Stimulated activated CD8-positive, alpha-beta memory T cell treated with anti-CD3 and anti-CD28 coated beads, Interleukin-15, amount 100 ng/mL, for 48 hours (primary cell): ENCODE measurements at places on chromosomes 5 and 9.

DNA sequence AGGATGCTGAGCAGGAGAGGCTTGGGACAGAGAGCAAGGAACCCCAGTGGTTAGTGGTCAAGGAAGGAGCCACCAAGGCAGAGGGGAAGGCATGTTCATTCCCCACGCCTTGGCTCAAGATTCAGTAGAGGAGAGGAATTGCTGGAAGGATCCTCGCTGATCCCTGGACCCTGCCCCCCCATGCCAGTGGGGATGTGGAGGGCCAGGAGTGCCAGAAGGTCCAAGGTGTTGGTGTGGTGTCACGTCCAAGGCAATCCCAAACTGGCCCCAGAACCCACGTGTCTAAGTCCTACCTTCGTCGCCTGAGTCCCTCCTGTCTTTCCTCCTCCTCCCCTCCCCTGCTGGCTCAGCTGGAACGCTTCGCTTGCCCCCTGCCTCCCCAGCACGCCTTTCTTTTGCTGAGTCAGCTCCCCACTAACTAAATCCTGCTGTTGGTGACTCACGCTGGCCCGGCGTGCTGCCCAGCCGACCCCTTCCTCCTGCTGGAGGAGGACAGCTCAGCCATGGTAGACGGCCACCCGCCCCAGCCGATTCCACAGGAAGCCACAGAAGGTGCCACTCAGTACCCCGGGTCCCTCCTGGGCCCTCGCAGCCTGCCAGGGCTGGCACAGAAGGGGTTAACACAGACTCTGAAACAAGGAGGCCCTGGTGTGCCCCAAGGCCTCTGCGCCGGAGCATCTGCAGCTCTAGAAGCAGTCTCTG lies 37.6 kb upstream of the ORM1 start:
- no peak for DNase-seq

GRCh38 chr5:78797936-78798672 lies 149.5 kb upstream of the LHFPL2 start:
- DNase-seq = no peak

GRCh38 chr9:27537027-27537435 lies 7.4 kb upstream of the MOB3B start:
- DNase-seq = no peak

DNA sequence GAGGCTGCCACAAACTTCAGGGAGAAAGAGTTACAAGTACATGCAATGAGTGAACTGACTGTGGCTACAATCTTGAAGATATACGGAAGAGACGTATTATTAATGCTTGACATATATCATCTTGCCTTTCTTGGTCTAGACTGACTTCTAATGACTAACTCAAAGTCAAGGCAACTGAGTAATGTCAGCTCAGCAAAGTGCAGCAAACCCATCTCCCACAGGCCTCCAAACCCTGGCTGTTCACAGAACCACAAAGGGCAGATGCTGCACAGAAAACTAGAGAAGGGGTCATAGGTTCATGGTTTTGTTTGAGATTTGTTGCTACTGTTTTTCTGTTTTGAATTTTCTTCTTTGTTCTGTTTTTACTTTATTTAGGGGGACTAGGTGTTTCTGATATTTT lies 21.0 kb downstream of the IL7R start:
- no peak for DNase-seq

- no peak for DNase-seq
Measured at GRCh38 chr5:170257370-170257769, 24.6 kb downstream of the C5orf58 start.

DNA sequence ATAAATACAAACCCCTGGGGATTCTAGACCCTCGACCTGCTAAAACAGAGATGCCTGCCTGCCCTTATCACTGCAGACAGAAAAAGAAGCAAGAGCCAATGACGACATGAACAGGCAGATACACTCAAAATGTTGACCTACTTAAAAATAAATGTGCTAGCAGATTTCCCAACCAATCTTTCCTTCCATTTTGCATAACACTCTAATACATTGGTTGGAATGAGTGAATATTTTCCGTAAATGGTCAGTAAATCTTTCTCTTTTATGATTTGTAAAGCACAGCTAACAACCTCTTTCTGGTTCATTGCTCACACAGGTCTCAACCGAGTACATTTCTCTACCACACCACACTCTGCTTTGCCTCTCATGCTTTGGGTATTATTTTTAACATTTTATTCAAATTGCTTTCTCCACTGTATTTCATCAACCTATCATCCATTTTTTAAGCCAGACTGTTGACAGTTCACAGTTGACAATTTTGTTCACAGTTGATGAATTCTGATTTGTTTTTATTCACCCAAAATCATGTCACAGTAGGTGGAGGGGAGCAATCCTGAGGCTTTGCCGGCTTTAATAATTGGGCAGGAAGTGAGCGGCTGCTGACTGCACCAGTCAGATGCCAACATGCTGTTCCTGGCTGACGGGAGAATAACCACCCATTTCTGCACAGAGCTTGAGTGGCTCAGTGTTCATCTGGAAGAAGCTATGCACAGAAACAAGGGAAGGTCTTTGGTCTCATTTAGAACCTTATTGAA lies 426.6 kb downstream of the SPOCK1 start:
- no peak for DNase-seq

DNA sequence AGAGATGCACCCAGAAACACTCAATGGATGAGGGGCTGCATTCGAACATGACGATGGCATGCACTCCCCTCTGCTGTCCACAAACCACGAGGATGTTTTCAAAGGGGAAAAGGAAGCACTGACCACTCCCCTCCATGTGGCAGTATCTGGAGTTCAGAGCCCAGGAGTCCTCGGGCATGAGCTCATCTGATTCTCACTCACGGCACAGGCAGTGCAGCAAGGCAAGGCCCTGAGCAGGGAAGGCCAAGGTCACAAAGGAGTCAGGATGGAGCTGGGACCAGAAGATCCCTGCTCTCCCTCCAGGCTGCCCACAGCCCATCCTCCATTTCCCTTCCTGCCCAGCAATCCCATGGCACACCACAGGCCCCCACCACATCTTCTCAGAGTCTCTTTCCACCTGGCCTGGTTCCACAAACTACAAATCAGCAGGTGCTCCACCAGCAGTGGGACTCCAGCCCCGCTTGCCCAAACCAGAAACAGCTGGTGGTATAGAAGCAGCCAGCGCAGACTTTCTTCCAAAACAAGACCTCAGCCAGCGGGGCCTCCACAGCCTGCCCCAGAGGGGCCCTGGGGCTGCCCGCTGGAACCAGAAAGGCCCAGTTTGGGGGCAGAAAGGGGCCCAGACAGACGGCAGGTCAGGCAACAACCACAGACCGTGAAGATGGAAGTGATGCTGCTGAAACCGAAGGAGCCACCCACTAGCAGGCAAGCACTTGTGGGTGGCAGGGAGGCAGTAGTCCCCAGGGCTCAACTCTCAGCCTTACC lies 12.2 kb downstream of the TNIP1 start:
- peak; percentile 74 for DNase-seq

DNA sequence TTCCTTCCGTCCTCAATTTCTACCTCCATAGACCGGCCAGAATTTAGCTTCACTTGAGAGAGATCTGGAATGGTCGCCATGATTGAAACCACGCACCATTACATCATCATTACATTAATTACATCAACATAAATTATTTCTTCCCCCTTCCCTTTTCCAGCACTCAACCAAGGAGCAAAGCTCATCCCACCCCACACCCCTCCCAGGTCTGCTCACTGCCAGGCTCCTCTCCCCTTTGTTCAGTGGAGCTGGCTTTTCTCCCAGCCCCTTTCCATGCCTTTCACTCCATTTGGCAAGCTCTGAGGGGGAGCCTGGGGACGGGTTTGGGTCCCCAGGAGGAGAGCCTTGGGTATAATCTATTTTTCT lies 8.4 kb downstream of the RACK1 start:
- no peak for DNase-seq

DNA sequence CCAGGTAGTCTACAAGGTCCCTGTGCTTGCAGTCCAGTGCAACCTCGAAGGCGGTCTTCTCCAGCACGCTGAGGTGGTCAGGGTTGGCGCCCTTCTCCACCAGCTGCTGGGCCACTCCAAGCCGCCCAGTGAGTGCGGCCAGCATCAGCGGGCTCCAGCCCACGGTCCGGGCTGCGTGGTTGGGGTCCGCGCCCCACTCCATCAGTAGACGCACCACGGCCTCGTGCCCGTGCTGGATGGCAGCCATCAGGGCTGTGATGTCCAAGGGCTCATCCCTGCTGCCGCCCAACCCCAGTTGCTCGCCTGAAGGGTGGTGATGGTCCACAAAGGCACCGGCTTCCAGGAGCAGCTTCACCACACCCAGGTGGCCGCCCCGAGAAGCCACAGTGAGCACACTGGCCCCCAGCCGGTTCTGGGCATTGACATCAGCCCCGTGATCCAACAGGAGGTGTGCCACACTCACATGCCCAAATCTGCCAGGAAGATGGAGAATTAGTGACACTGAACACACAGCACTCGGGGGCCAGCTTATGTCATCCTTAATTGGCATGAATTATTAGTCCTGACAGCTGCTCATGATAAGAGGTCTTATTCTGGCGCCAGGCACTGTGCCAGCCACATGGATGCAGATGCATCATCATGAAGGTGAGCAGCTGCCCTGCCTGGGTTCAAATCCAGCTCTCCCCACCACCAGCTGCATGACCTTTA lies 6.1 kb downstream of the ANKS6 start:
- no peak for DNase-seq

GRCh38 chr5:36875051-36875789 lies 1.3 kb upstream of the NIPBL start:
- peak; percentile 30 for DNase-seq

DNA sequence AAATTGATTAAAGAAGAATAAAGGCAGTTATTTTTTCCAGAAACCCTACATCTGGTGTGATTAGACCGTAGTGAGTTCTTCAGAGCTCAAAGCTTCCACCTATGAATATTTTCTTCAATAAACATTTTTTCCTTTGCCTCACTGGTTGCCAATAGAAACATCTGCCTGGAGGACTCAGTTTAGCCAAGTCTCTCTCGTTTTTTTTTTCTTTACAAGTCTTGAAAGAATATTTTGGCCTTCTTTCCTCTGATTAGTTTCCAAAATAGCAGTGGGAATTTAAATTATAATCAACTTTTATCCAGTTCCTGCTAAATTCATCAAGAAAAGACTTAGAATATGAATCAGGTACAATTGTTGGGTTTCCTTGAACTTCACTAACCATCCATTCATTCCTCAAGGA lies 897.5 kb downstream of the TLE1 start:
- DNase-seq = no peak

DNA sequence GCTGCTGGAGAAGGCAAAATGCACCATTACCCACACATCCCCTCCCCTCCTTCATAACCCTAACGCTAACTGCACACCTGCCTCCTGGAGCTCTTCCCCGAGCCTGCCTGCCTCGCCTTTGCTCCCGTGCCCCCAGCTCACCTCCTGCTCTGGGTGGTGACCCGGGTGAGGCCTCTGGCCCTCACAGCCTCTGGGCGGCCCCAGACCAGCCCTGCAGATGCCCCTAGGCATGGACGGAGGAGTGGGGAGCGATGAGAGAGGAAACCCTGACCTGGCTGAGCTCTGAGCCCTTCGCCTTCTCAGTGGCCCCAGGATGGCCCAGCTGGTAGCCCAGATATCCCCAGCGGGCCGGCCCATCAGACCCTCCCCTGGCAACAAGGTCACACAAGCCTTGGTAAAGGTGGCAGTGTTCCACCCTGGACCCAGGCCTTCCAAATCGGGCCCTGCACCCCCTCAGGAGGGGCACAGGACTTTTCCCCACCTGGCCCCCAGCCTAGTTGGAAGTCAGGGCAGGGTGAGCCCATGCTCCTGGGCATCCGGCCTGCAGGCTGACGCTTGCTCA lies 14.5 kb upstream of the CAMSAP1 start:
- no peak for DNase-seq

DNA sequence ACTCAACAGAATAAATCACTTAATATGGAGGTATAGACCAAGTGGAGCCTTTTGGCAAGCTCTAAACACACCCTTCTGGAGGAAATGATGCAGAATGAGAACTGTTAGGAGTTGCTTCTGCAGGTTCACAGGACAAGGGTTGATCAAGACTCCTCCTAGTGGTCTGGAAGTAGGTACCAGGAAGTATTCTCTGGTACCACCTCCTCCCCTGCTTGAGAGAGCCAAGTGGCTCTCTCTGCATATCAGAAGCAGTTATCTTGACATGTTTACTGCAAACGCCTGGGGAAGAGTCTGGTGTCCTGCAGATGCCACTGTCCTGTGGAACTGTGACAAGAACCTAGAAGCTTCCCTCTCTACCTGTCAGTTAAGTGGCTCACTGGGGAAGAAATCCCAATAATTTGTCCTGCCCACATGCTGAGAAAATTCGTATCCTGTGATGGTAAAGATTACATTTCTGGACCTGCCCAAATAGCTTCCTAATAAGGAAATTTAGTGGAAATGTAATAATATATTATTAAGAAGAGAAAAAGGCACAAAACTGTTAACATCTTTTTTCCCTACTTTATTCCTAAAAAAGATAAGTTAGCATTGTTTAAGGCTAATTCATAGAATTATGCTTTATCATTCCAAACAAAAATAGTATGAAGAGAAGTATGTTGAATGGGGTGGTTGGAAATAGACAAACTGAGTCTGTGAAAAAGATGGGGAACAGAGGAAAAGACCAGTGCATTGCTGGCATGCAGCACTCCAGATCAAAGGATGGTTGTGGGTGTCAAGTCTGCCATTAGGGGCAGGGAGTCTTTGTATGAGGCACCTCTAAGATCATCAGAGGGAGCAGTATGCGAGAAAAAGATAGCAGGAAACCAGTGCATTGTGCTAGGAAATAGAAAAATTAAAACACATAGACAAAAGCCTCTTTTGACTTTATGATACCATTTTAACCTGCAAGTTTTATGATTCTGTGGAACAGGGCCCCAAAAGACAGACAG lies 118.8 kb downstream of the CDC42SE2 start:
- DNase-seq = no peak

DNA sequence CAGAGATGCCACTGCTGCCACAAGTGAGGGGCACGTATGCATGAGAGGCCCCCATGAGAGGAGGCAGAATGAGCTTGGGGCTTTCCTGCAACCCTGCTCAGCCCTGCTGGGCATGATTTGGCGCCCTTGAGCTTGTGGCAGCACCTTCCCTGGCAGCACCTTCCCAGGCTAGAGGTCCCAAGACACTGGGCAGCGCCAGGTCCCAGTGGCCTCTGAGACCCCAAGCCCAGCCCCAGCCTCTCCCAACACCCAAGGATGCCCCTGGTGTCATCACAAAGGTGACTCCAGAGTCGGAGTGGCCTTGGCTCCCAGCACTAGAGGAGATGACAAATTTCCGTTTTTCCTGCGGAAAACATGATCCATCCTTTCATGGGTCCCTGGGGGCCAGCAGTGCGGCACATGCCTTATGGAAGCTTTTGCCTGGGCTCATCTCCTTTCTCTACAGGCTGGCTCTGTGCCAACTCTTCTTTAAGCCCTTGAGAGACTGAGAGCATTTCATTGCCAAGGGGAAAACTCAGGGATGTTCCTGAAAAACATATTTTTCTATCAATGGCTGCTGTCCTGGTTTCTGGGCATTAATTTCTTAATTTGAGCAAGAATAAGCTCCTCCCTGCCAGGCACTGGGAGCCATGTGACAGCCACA lies 77.1 kb upstream of the ADAMTS2 start:
- DNase-seq = no peak

- DNase-seq = no peak
Measured at GRCh38 chr5:1168796-1169195, 32.6 kb upstream of the SLC6A19 start.

DNA sequence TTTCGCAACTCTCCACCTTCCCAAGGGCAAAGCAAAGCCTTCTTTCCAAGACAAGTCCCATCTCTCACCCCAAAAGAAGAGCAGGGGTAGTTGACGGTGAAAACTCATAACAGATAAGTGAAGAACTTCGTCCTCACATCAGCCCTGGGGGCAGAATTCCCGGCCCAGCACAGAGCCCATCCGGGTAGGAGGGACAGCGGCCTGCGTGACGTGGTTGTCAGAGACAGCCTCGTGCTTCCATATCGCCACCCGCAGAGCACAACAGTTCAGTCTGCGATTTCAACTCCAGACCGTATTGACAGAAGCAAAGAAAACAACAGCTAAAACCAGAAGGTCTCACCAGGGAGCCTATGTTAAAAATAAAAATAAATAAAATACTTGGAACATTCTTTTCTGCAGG lies 273.2 kb downstream of the SYK start:
- no peak for DNase-seq
